Ascending aorta (tissue), 2 donors: ENCODE measurements at places on chromosomes 7 and 10. TPM values are rescaled to one million over a fixed set of nuclear protein-coding genes. Genes with fewer than 3 reads are reported as not detected.

DNA sequence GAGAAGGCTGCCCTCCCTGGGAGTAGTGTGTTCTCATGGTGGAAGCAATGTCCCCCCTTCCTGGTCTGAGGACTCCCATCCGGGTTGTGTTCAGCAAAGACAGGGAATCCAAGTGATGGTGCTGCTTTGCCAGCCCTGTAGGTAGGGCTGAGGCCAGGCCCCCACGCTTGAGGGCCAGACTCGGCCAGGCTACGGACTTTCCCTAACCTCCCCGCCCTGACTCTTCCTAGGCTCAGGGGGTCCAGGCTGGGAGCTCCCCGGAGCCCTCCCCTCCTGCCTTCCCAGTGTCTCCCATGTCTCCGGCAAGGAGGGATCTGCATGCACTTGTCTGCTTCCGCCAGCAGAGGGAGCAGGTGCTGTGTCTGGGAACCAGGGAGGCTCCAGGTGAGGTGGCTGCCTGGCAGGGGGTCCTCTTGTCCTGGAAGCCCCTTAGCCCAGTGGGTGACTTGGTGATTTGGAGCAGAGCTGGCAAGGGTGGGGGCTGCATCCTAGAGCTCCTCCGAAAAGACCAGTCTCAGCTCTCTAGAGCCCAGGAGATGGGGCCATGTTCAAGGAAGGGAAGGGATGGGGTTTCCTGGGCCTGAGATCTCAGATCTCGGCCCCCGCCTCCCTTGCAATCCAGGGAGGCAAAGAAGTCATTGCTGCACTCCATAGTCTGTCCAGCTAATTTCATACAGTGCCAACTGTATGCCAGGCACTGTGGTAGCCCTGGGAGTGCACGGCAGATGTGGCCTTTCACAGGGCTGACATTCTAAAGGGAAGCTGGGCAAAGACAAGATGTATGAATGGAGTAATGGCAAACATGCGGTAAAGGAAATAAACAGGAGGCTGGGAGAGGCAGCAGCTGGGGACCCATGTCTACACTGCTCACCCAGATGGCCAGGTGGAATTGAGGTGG lies 20.3 kb upstream of the SFRP5 start:
- DNase-seq, result peak; percentile 72

DNA sequence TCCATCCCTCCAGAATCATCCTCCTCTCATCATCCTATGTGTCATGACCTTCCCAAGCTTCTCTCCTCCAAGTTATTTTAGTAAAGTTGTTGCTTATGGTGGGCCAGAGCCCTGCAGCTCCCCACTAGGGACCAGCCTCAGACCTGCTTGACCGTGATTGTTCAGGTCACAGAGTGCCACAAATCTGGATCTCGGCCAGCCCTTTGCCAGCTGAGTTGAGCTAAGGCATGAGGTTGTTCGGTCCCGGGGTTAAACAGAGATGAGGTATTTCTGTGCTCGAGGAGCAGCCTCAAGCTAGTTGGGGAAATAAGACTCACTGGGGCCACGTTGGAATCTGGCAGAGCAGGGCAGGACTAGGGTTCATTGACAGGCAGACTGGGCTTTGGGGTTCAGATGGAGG lies 66.3 kb upstream of the PPIF start:
- DNase-seq, result no peak

DNA sequence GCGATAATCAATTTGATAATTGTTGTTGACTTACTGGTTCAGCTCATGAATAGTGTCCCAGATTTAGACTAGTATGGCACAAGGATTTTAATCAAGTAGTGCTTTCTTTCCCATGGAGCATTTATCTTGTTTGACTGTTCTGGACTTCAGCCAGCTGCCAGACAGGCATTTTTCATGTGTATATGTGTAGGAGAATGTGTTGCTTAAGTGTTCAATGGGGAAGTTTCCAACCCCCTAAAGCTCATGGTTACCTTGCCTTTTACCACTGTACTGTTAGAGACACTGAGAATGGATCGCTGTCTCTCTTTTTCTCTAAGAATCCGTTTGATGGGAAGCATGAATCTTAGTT lies 103.9 kb downstream of the LRRC4 start:
- no peak for DNase-seq

- DNase-seq, result no peak
These were observed 384.4 kb upstream of the AUTS2 start for GRCh38 chr7:69213878-69214277.

GRCh38 chr10:29616542-29616941 lies 18.2 kb downstream of the SVIL start:
- DNase-seq, result no peak

DNA sequence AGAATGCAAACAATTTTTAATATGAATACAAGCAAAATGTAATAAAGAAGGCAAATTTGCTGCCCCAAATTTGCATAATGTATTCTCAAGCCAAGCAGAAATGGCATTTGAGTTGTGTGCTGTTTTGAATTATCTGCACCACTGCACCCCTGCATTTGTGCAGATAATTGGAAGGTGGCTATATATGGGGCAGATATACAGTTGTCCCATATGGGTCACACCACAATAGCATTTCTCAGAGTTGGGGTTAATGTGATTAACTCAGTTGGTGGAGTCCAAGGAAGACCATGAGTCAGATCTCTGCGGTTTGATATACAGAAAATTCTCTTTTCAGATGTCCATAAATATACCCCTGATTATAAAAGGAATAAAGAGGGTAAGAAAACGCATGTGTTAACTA lies 68.9 kb upstream of the EXOC4 start:
- no peak for DNase-seq

DNA sequence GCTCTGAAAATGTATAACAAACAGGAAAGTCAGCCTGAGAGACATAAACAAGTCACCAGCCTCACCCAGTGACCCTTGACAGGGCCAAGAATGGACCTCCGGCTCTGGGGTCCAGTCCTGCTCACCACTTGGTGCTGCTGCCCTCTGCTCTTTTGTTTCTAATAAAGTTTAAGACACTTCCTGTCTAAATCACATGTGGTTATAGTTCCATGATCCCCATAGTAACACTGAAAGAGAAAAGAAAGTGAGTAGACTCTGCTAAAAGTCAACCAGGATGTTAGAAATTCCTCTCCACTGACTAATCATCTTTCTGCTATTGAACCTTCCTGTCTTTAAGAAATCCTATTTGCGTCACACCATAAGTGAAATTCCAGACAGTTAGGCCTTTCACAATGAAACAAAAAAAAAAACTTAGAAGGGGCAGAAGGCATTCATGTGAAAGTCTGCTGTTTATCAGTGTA lies 179.2 kb upstream of the BET1 start:
- DNase-seq, result no peak

- no peak for DNase-seq
These were observed 174.8 kb upstream of the FZD1 start for GRCh38 chr7:91089382-91089963.

DNA sequence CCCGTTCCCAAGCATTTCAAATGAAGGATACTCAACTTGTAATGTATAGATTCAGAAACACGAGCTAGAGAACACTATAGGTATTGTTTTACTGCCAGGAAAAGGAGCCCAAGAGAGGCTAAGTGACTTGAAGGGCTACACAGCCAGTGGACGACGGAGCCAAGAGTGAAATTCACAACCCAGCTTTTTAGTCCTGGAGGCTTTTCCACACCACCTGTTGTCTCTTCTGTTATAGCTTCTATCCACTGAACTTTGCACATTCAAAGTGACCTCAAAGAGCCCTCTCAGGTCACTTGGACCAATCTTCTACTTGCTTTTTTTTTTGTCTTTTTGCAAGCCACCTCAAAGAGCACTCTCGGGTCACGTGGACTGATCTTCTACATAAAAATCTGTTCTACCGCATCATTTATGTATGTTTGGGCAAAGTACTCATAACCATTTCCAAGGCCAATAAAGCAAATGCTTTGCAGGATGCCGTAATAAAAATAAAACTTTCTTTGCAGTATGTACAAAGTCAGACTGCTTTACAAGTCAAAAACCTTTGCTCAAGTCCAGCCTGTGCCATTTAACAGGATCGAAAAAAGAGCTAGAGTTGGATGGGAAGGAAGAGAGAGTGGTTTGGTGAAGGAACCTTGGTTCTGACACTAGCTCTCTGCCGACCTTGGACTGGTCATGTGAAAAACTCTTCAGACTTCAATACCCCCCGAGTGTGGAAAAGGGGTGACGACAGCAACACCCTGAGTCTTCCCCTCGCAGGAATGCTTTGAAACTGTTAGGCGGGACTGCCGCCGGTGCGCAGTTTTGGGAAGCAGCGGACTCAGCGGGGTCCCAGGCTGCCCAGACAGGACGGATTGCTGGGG lies 821 bp downstream of the SLC35B4 start:
- DNase-seq, result no peak

GRCh38 chr7:55587687-55588378 lies 15.5 kb upstream of the VOPP1 start:
- no peak for DNase-seq

- DNase-seq, result no peak
These were observed 187.5 kb upstream of the NFE2L3 start for GRCh38 chr7:25964483-25964991.

DNA sequence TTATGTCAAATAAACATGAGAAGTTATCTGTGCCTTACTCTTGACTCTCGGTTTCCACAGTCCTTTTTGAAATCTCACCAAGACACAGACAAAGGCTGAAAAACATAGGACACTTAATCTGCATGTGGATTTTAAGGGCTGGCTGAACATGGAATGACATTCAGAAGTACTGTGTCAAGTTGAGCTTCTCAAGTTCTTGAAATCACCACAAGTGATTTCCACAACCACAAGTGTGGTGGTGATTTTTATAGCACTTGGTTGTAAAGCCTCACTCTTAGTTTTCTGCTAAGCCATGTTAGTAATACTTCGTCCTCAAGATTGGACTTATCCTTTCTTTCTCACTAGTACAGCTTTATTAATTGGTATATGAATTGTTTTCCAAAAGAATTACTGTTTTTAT lies 29.6 kb downstream of the FOXP2 start:
- no peak for DNase-seq

DNA sequence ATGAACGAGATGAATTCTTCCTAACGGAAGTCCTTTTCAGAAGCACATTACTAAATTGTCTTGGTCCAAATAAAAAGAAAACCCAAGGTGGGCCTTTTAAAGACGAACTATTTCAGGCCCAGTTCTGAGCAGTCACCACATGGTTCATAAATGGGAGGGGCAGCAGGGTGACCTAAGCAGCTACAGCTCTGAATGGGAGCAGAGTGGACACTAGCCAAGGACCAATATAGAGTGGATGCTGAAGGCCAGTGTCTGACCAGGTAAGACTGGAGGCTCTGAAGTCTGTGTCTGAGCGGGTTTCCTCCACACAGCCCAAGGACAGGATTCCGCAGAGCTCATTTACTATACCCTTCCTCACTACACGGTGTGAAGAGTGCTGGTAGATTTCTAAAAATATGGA lies 159.1 kb downstream of the TMEM26 start:
- DNase-seq, result no peak

DNA sequence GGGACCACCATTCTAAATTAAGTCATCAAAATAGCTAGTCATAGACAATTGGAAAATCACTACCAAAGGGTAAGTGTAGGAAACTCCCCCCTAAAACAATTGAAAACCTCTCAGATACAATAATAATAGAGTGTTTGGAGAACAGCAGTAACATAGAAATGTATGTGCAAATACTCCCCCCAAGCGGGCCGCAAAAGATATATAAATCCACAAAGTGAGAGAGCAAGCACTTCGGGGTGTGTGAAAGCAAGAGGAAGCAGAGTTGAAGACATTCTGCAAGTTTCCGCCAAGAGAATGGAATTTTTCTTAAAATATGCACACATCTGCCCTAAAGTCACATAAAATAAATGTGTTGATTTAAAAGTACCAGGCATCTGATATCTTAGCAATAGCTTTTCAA lies 33.3 kb downstream of the CHCHD3 start:
- DNase-seq, result no peak

DNA sequence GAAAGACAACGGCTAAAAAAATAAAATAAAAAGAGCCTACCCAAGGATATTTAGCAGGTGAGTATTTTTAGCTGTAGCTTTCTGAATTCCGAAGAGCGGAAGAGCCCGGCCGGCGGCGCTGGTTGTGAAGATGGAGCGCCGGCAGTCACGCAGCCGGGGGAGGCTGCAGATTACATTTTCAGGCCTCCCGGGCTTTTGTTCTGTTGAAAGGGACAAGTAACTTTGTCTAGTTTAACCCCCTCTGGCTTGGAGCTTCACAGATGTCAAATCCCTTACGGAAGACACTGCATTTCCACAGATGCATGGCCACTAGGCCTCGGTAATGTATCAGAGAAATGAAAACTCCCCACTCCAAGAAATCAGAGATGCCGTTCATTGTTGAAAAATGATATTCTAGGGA lies 497.6 kb upstream of the MKI67 start:
- DNase-seq, result no peak

GRCh38 chr7:91164506-91164905 lies 99.7 kb upstream of the FZD1 start:
- no peak for DNase-seq

The ZNF467 gene
- total RNA-seq, result 42.3 TPM

The BTBD16 gene
- total RNA-seq, result not detected

The ZNF438 gene
- total RNA-seq, result 1.7 TPM

The KCNIP2 gene
- total RNA-seq, result 1.1 TPM

The SLC39A12 gene
- total RNA-seq, result not detected

The CSTF2T gene
- total RNA-seq, result 11.6 TPM

The GPC2 gene
- total RNA-seq, result not detected

The CPA4 gene
- total RNA-seq, result not detected

The TAS2R38 gene
- not detected for total RNA-seq

The GOLGA7B gene
- 0.11 TPM for total RNA-seq
